ENCODE measurements at places on chromosomes 2 and 18.

DNA sequence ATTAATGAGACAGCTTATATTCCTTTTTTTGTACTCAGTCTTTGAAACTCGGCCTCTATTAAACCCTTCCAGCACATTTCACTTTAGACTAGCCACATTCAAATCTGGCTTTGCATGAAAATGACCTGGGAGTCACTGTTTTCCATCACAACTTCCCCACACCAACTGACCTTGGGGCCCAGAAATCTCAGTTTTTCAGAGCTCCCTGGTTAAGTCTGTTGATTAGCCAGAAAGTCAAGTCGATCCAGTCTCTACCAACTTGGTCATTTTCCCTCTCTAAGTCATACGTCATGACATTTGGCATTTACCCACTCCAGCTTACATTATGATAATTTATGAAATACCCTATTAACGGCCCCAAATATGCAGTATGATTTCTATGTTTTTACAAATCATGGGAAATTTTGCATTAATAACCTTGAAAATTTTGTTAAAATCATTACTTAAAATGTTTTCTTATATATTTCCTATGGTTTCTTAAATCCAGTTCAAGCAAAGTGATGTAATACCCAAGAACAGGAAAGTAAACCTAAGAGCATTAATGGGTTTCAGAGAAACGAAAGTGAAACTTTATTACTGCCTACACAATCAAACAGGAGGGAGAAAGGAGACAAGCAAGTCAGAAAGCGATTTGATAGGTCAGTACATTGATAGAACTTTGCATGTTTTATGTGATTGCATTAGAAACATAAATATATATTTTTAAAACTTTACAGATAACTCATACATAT is 77.1 kb downstream of the SPATS2L start:
- peak; percentile 43 for DNase-seq

DNA sequence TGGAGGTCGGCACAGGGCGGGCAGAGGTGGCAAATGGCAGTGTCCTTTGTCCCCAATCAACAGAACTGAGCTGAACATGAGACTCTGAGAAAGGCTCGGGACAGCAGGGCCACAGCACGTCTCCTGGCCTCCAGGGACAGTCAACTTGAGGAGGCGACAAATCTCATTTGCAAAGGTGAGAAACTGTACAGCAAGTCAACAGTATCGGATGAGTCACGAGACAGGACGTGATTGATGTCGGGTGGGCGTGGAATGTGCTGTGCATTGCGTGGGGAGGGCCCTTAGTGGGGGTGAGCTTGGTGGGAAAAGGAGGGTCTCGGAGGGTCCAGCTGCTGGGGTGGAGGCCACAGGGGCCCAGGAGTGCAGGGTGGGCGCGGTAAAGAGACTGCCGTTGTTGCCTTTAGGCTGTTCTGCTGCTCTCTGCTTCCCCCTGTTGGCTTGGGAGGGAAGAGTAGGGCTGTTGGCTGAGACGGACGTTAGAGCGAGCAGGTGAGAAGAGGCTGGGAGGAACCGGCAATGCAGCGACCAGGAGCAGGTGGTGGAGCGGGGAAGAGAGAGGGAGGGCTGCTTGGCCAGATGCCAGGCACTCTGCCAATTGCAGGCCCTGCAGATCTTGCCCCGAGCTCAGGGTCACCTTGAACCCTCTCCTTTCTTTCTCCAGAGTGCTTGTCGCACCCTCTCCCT is 164.3 kb downstream of the BCL2 start:
- no peak for DNase-seq

DNA sequence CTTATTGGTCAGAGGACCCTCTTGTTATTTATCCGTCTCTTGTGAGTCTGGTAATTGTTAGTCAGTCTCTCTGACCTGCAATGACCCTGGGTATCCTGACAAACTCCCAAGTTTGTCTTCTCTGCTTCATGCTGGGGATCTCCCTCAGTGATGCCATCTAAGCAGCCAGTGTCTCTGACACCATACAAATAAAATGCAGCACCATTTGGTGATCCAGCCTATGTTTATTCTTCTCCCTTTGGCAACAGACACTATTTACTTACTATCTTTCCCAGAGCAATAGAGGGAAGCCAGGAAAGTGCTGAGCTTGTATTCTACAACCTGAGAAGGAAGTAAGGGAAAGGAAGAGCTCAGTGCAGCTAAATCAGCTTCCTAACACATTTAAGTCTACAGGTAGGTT is 15.9 kb downstream of the SERPINE2 start:
- DNase-seq, result no peak

GRCh38 chr18:49788327-49788898 is 24.9 kb downstream of the ACAA2 start:
- no peak for DNase-seq

DNA sequence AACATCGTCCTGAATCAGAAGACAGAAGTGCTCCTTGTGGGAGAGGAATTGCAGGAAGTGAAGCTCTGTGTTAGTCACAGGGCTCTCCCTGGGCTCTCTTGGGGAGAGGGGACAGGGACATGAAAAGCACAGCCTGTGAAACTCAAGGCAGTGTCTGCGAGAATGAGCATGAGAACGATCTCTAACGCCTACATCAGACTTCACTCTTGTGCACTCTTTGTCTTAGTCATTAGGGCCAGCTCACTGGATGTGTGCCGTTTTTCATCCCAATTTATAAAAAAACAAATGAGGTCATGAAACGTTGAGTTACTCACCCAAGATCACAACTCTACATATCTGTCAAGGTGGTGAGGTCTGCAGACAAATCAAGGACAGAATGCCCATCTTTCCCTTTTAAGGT is 27.0 kb upstream of the TWIST2 start:
- no peak for DNase-seq

GRCh38 chr2:136219963-136220362 is 102.0 kb upstream of the CXCR4 start:
- DNase-seq, result no peak

DNA sequence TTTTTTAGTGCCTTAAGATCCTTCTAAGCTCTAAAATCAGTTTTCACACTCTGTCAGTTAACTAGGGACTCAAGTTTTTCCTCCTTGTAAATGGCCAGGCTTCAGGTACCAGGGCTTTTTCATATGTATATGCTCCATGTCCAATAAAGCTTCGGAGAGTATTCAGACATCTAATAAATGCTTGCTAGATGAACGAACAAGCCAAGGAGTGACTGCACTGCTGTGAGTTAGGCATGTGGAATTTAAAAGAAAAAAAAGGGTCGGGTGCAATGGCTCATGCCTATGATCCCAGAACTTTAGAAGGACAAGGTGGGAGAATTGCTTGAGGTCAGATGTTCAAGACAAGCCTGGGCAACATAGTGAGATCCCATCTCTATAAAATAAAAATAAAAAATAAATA is 81.9 kb downstream of the CDH2 start:
- DNase-seq, result no peak

DNA sequence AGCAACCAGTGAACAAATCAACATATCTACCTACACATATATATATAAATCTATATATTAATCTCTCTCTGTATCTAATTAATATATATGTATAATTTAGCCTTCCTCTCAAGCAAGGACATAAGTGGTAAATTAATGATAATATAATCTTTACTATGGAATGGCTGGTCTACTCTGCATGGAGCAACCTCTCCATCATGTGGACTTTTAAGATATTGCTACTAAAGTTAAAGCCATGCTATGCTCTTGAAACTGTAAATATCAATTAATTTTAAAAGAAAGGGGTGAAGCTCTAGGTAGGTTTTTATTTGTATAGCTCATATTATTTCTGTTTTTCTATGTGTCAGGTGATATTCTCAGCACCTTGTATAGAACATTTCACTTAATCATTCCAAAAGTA is 147.0 kb downstream of the PPP1R1C start:
- no peak for DNase-seq

DNA sequence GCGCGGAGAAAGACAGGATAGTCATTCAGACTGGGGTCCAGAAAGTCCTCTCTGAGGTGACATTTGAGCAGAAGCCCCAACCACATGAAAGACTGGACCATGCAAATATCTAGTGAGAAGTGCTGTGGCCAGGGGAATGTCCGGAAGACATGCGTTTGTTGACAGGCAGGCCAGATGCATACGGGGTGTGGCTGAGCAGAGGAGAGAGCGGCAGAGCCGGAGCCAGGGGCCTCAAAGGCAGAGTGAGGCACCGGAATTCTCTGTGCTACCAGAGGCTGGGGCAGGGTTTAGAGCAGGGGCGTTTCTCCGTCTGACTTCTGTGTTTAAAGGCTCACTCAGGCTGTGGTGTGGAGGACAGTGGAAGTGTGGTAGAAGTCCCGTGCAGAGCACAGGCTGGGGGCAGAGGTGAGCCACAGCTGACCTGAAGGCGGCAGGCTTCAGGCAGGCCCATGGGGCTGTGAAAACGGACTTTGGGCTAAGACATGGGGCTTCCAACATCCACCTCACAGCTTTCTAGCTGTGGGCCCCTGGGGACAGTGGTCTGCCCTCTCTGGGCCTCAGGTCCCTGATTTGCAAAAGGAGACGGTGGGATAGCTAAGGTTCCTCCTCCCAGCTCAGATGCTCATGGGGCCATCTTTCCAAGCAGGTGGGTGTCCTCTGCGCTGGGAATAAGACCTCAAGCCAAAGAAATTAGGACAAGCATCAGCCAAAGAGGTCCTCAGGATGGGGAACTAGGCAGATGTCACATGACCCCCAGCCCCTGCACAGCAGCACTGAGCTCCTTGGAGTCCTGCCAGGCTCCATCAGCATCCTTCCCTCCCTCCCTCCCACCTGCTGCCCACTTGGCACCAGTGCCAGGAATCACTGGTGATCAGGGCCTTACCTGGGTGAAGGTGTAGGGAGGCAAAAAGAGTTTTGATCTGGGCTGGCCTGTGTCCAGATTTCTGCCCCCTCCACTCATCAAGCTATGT is 11.2 kb downstream of the RUFY4 start:
- no peak for DNase-seq

DNA sequence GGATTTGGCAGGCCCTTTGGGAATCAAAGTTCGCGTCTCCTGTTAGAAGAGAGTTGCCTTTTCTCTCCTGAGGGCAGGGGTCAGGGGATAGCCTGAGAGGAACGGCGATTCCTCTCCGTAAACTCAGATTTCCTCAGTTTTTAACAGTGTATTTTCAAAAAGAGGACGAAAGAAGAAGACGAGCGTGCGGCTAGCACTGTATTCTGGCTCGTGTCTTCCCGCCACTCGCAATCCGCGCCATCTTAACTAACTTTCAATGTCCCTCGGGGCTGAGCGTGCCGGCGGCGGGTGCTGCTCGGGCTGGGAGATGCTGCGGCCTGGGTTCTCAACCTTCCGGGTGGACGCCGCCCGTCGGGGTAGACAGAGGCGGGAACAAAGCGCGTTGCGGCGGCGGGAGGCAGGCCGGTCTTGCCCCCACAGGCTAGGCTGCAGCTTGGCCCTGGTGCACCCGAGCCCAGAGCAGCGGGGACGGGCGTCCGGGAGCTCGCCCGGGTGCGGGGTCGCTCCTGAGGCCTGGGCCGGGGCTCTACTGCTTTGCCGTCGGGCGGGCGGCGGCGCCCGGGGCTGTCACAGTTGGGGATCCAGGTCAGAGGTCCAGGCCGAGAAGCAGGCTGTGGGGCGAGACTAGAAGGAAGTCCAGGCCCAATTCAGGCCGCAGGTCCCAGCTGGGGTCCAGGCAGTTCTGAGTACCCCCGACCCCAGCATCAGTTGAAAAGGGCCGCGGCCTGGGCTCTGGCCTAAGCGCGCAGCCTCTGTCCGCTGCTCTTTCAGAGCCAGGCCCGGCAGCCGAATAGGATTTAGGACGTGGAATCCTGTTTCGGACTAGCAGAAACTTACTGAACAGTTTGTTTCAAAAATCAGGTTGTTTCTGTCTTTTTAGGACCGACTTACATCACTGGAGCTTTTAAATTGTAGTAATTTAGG is 11.8 kb downstream of the TBR1 start:
- DNase-seq, result no peak

- no peak for DNase-seq
Measured at GRCh38 chr2:214837466-214837865, 28.0 kb upstream of the BARD1 start.

GRCh38 chr2:56132138-56132537 is 51.7 kb upstream of the CCDC85A start:
- no peak for DNase-seq

GRCh38 chr2:148021059-148021861 is at the start of gene MBD5:
TSS of gene MBD5 (plus strand) at chr2:148021091.
- no peak for DNase-seq

DNA sequence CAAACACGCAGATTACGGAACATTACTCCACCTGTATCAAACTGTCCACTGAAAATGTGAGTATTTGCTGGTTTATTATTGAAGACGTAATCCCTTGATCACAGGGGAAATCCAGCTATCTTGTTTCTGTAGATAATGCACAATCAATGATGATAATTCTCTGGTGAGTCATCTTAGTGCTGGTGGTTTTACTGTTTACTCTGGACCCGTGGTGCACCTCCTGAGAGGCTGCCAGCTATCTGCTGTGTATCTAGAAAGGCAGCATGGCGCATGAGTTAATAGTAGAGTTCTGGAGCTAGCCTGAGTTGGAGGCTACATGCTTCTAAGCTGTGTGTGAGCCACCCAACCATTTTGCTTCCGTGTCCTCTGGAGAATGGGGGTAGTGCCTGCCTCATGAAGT is 6.5 kb downstream of the NCAPH start:
- no peak for DNase-seq

GRCh38 chr18:63963615-63964256 is 6.1 kb upstream of the SERPINB8 start:
- DNase-seq, result no peak

GRCh38 chr18:2855560-2856350 is 8.9 kb downstream of the EMILIN2 start:
- DNase-seq, result no peak

- DNase-seq, result no peak
Measured at GRCh38 chr2:8848328-8849100, 11.1 kb upstream of the KIDINS220 start.

- no peak for DNase-seq
Measured at GRCh38 chr2:189305291-189305943, 125.9 kb upstream of the COL5A2 start.

- DNase-seq, result no peak
Measured at GRCh38 chr2:157261199-157261782, 3.8 kb downstream of the GALNT5 start.

GRCh38 chr2:289362-290089 is 1.6 kb upstream of the ALKAL2 start:
- DNase-seq, result no peak

GRCh38 chr2:225041851-225042799 is at the start of gene DOCK10:
TSS of gene DOCK10 (minus strand) at chr2:225042468. CDS start at chr2:225042374, 94 bp downstream.
- DNase-seq, result no peak

GRCh38 chr2:55357164-55357563 is 62.5 kb downstream of the CCDC88A start:
- DNase-seq, result no peak

GRCh38 chr18:54931152-54931551 is 28.1 kb downstream of the CCDC68 start:
- no peak for DNase-seq

- no peak for DNase-seq
Measured at GRCh38 chr18:36560187-36560586, 262.7 kb downstream of the FHOD3 start.
